CD4-positive, alpha-beta T cell treated with Interleukin-4 for 4 hours (primary cell): ENCODE measurements at places on chromosomes 13 and 19.

GRCh38 chr13:98096059-98096458 lies 46.8 kb upstream of the FARP1 start:
- DNase-seq, result no peak

GRCh38 chr19:29267701-29268100 lies 54.8 kb upstream of the UQCRFS1 start:
- DNase-seq, result no peak

- DNase-seq, result no peak
These were observed 1576.9 kb upstream of the SPRY2 start for GRCh38 chr13:81917810-81918209.

DNA sequence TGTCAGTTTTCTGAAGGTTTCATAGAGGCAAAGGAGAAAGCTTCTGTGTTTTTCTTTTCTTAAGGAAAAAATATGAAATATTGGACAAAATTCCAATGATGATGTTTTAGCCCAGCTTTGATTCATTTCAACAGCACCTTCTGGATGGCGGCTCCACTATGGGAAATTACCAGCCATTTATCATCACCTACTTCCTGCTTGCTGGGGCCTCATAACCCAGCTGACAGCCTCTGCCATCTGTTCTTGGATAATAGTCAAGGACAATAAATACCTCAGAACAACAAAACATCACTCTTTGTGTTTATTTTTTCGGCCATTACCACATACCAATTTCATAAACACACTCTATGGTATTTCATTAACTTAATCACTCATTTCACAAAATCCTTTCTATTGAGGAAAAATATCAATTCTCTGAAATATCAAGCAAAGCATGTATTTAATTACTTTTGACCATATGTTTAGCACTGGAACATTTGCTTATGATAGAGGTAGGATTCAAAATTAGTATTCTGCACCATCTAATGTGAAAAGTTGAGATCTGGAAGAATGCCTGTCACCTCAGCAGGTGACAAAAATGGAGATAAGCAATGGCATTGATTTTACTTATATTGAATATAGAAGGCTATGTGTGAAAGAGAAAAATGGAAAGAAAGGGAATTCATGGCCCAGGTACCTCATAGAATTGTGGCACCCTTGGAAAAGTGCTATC lies 629.7 kb downstream of the LIG4 start:
- no peak for DNase-seq

GRCh38 chr19:38704488-38705026 lies 39.7 kb downstream of the CAPN12 start:
- DNase-seq, result no peak

GRCh38 chr13:89920461-89920860 lies 1427.0 kb upstream of the MIR17HG start:
- no peak for DNase-seq

- no peak for DNase-seq
These were observed 145.2 kb downstream of the DIAPH3 start for GRCh38 chr13:60018536-60018935.

GRCh38 chr13:66886264-66886663 lies 343.9 kb downstream of the PCDH9 start:
- no peak for DNase-seq

- no peak for DNase-seq
These were observed 597.0 kb downstream of the UQCRFS1 start for GRCh38 chr19:28615966-28616365.

GRCh38 chr13:110820322-110820721 lies 94.5 kb downstream of the ANKRD10 start:
- no peak for DNase-seq

DNA sequence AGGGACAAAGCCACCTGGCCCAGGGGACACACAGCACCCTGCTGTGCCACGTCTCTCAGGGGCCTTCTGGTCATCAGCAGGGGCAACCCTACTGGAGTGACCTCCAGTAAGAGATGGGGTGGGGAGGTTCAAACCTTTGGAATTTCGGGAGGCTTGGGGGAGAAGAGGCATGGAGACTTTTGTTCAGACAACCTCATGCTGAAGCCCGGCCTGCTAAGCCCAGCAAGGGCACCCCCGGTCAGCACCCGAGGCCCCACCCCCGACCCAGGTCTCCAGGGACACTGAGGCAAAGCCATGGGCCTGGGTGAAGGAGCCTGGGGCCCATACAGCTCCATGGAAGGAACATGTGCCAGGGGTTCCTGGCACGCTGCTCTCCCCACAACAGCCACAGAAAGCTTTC lies 23.3 kb downstream of the ZNF787 start:
- no peak for DNase-seq

GRCh38 chr19:17946965-17947784 lies 14.4 kb downstream of the CCDC124 start:
- DNase-seq, result no peak

DNA sequence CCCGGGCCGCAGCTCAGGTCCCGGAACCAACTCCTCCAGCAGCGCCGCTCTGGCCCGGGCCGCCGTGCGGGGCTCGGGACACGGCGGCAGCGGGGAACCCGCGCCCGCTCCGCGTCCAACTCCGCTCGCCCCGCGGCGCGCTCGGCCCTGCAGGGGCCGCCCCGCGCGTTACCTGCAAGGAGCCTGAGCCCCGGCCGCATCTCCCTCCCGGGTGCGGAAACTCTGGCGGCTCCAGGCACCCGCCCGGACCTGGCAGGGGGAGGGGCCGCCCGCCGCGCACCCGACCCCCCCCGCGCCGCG lies at the start of gene TMTC4:
Gene TMTC4 (minus strand): TSS at position 224 of the 300 bp plus-strand sequence. CDS start 4,433 bp downstream, outside the sequence.
- DNase-seq, result no peak

- no peak for DNase-seq
These were observed 11.8 kb downstream of the RASA3 start for GRCh38 chr13:114120591-114121011.

DNA sequence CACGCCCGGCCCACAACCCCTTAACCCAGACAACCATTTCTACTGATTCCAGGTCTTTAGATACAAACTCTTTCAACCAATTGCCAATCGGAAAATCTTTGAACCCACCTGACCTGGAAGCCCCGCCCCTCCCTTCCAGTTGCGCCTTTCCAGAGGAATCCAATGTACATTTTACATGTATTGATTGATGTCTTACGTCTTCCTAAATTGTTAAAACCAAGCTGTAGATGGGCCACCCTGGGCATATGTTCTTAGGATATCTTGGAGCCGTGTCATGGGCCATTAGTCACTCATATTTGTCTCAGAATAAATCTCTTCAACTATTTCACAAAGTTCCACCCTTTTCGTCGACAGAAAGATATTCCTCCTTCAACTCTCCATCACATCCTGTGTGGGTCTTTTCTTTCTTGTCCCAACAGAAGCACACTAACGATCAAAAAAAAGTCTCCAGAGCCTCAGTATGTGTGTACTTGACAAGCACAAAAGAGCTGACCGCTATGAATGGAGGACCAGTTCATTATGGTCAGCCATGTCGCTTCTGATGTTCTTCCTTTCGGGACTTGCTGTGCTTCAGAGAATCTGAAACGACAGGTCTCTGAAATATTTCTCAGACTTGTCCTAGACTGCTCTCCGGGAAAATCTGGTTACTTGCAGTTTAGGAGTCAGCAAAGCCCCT lies 601 bp upstream of the ZNF749 start:
- no peak for DNase-seq

GRCh38 chr13:36917311-36917710 lies 2.7 kb downstream of the SMAD9 start:
- no peak for DNase-seq

GRCh38 chr13:97535614-97536013 lies 101.6 kb downstream of the RAP2A start:
- no peak for DNase-seq

GRCh38 chr13:19345158-19345557 lies 163.5 kb upstream of the TUBA3C start:
- no peak for DNase-seq

DNA sequence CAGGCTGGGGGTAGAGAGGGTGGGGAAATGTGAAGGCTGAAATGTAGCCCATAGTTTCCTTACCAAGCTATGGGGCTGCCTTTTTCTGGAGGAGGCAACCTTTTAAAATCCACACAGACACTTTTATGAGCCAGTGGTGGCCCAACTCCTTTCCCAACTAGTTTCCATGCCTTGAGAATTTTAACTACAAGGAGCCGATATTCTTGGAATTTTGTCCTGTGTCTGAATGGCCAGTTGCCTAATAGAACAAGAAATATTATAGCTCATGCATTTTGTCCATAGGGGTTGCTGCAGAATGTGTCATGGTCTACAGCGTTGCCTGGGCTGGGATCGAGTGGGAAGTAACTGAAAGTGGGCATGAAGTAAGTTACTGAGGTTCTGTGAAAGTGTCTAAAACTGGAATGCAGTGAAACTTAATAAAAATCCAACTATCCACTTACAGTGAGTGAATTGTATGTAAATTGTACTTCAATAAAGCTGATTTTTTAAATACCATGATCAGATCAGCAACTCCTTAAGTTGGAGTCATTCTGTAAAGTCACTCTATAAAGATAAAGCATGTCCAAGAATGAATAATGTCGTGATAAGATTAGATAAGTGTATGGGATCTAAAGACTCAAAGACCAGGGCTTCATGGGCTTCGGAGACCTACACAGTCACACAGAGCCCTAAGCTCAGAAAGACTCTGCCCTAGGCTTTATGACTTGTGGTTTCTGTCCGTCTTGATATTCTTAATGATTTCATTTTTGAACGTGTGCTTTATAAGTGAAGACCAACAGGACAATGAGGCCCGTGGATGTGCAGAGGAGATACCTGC lies 122.6 kb upstream of the FNDC3A start:
- DNase-seq, result no peak

DNA sequence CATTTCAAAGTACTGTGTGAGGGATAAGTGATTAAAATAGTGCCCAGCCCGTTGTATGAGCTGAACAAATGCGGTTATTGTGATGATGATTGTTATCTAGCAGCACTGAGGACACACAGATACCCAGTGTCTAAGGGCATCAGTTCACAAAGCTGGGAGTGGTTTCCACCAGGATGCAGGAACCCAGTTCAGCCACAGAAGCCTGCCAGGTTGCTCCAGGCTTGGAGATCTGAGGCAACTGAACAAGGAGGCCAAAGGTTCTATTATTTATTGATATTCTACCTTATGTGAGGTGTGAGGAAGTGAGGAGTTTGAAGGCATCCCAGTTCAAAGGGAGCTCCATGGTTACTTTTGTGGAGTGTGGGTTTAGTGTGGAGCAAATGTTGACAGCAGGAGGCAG lies 13.2 kb downstream of the DIAPH3 start:
- no peak for DNase-seq

DNA sequence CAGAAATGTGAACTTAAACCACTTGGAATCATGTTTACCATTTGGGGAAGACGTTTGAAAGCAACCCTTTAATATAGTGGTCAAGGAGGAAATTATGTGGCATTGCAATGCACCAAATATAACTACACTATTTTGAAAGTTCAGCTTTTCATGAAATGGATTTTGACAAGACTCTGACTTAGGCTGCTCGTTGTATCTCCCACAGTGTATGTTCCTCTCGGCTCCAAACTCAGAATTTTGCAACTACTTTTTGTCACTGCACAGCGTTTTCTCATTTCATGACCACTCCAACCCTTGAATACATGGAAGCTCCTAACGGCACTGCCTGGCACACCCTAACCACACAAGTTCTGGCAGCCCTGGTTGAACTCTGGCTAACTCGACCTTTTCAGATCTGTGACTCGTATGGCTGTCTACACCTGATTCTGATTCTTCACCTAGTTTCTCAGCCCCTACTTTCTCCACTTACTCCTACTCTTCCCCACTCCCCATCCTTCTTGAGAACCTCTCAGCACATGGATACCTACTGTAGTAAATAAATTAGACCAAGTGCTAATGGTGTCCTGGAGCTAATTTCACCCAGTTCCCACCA lies 7.0 kb upstream of the POMP start:
- DNase-seq, result no peak
